ENCODE measurements at places on chromosomes 7 and 10.

DNA sequence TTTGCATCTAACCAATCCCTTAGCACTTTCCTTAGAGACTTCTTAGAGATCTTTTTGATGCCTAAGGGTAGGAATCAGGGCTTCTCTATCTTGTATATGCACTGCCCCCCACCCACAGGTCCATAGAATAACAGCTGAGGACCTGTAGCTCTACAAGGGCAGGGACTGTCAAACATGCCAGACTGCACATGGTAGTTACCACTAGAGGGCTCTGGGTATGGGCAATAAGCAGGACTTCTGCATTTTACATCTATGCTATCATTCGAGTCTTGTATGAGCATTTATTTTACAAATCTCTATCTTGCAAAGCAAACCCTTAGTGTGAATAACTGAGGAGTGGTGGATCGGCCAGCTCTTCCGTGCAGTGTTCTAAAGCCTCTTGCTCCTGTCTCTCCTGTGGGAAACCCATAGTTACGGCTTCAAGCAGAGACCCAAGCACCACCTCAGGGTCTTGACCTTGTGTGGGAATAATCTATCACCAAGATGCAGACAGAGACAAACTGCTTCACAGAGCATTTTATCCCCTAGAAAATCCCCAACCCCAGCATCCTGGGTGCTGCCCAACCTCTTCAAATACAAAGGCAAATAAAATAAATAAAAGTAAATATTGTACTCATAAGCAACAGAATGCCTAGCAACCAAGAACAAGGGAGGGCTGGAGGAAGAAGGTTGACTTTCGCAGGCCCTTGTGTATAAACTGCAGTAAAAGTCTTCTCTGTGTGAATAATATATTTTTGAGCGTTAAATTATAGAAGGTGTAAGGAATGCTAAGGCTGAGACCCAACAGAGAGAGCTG is 219.3 kb downstream of the WDR11 start:
- H3K27me3 ChIP-seq = no peaks in the 10 kb centered on the region
- peaks cover 4% of the 10 kb centered on the region for H3K4me1 ChIP-seq
- no peak for DNase-seq
- no peak overlapping the region for H3K27ac ChIP-seq
- no peaks in the 10 kb centered on the region for H3K36me3 ChIP-seq

DNA sequence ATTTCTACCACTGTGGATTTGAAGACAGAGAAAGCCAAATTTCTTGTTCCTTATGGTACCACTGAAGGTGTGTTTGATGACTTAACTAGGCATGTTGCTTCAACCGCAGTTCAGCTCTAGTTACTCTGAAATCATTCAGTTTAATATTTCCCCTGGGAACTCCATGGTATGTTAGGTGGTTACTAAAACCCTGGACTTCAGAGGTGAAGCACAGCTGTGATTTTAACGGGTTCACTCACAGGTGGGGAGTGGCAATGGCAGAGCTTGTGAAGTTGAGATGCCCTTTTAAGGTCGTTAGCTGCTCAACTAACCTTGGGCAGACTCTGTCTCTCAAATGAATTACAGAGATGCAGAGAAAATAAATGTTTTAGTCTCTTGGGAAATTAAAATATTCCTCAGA is 163.6 kb upstream of the PHYHIPL start:
- no peak overlapping the region for H3K4me3 ChIP-seq
- no peaks in the 10 kb centered on the region for H3K27me3 ChIP-seq
- H3K27ac ChIP-seq = no peak overlapping the region
- no peaks in the 10 kb centered on the region for H3K36me3 ChIP-seq
- no peak for DNase-seq

- no peak overlapping the region for H3K4me3 ChIP-seq
- no peak for DNase-seq
- H3K4me1 ChIP-seq = no peaks in the 10 kb centered on the region
- H3K36me3 ChIP-seq = no peaks in the 10 kb centered on the region
- no peak overlapping the region for H3K27ac ChIP-seq
Measured at GRCh38 chr10:80730522-80730921, 192.8 kb downstream of the SH2D4B start.

GRCh38 chr7:129926618-129927017 is 26.1 kb downstream of the UBE2H start:
- DNase-seq = no peak
- H3K4me1 ChIP-seq = peaks cover 15% of the 10 kb centered on the region
- no peak overlapping the region for H3K4me3 ChIP-seq
- H3K27me3 ChIP-seq = no peaks in the 10 kb centered on the region
- peaks cover 14% of the 10 kb centered on the region for H3K36me3 ChIP-seq
- no peak overlapping the region for H3K27ac ChIP-seq

- H3K4me1 ChIP-seq = peaks cover 8% of the 10 kb centered on the region
- no peak for DNase-seq
- no peak overlapping the region for H3K27ac ChIP-seq
- H3K36me3 ChIP-seq = no peaks in the 10 kb centered on the region
- H3K4me3 ChIP-seq = no peak overlapping the region
- H3K27me3 ChIP-seq = peaks cover 2% of the 10 kb centered on the region
Measured at GRCh38 chr7:128876978-128877755, 14.5 kb downstream of the ATP6V1F start.

GRCh38 chr7:105934572-105935185 is 28.4 kb upstream of the CDHR3 start:
- H3K4me1 ChIP-seq = peaks cover 4% of the 10 kb centered on the region
- peaks cover 13% of the 10 kb centered on the region for H3K27me3 ChIP-seq
- no peak overlapping the region for H3K27ac ChIP-seq
- H3K36me3 ChIP-seq = no peaks in the 10 kb centered on the region

- peak; percentile 44 for DNase-seq
- H3K27me3 ChIP-seq = no peaks in the 10 kb centered on the region
- peak overlapping the region; percentile 96 for H3K27ac ChIP-seq
- H3K4me3 ChIP-seq = peak overlapping the region; percentile 99
- H3K36me3 ChIP-seq = peaks cover 51% of the 10 kb centered on the region
- peaks cover 30% of the 10 kb centered on the region for H3K4me1 ChIP-seq
Measured at GRCh38 chr7:5525271-5526099, 101.9 kb upstream of the TNRC18 start.

GRCh38 chr10:70130878-70131559 is 1.6 kb downstream of the AIFM2 start:
- H3K27ac ChIP-seq = no peak overlapping the region
- H3K4me3 ChIP-seq = no peak overlapping the region
- DNase-seq = no peak
- no peaks in the 10 kb centered on the region for H3K27me3 ChIP-seq

DNA sequence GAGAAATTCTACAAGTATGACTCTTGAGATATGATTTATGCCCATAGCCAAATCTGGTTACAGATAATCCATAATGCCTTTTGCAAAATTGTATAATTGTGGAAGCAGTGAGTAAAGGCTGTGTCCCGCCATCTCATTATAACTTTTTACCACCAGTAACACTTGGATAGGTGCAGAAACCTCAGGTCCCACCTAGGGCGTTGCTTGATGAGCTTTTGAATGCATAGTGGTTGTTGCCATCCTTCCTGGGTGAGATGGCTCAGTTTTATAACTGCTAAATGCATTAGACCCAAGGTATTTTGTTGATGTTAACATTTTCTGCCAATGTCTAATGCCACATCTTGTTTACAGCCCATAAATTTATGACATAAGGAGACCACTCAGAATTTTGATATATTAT is 42.9 kb downstream of the CFAP58 start:
- no peak overlapping the region for H3K27ac ChIP-seq
- H3K27me3 ChIP-seq = peaks cover 32% of the 10 kb centered on the region
- no peaks in the 10 kb centered on the region for H3K36me3 ChIP-seq
- no peak overlapping the region for H3K4me3 ChIP-seq
- peaks cover 2% of the 10 kb centered on the region for H3K4me1 ChIP-seq

- H3K27me3 ChIP-seq = no peaks in the 10 kb centered on the region
- DNase-seq = no peak
- no peak overlapping the region for H3K27ac ChIP-seq
- peaks cover 13% of the 10 kb centered on the region for H3K4me1 ChIP-seq
Measured at GRCh38 chr10:123027861-123028260, 19.1 kb downstream of the ACADSB start.

DNA sequence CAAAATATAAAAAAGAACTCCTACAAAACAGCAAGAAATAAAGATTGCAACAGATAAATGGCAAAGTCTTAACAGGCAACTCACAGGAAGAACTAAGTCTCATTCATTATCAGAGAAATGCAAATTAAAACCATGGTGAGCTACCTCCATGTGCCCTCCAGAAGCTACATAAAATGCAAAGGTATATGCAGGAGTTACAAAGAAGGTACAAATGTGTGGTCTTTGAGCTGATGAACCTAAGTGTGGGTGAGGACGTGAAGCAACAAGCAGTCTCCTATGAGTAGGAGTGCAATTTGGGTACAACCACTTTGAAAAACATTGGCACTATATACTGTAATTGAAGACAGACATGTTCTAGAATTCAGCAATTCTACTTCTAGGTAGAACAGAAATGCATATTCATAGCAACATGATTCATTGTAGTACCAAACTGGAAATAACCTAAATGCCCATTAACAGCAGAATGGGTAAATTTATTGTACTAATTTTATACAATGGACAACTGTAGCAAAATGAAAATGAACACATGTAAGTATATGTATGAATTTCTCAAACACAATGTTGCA is 61.6 kb upstream of the KCNMA1 start:
- DNase-seq = no peak
- H3K4me1 ChIP-seq = no peaks in the 10 kb centered on the region
- no peaks in the 10 kb centered on the region for H3K36me3 ChIP-seq
- H3K4me3 ChIP-seq = no peak overlapping the region
- H3K27ac ChIP-seq = no peak overlapping the region

GRCh38 chr10:31073211-31073610 is 41.5 kb upstream of the ZNF438 start:
- no peak overlapping the region for H3K4me3 ChIP-seq
- no peak overlapping the region for H3K27ac ChIP-seq
- H3K27me3 ChIP-seq = peaks cover 30% of the 10 kb centered on the region
- H3K4me1 ChIP-seq = no peaks in the 10 kb centered on the region

- H3K36me3 ChIP-seq = no peaks in the 10 kb centered on the region
- peaks cover 35% of the 10 kb centered on the region for H3K27me3 ChIP-seq
- H3K4me1 ChIP-seq = no peaks in the 10 kb centered on the region
Measured at GRCh38 chr10:113619401-113619800, 44.4 kb downstream of the NRAP start.

GRCh38 chr7:116271161-116271913 is 61.0 kb downstream of the TES start:
- H3K4me1 ChIP-seq = peaks cover 2% of the 10 kb centered on the region
- no peak for DNase-seq
- peaks cover 39% of the 10 kb centered on the region for H3K27me3 ChIP-seq
- H3K36me3 ChIP-seq = no peaks in the 10 kb centered on the region

DNA sequence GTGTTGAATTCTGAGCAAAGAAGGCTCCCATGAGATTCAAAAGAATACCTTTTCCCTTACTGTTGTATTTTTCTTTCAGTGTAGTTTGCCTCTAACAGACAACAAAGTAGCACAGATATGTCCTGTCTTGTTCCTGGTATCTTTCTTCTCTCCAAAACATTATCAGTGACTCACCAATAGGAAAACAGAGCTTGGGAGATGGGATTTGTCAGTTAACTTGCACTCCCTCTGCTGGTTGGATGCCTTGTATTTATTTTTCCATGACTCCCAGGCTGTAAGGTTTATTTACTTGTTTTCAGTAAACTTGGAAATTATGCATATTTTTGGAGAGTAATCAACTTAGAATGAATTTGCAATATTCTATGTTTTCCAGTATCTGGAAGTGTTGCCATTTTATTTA is 129.7 kb downstream of the SAMD9 start:
- peaks cover 7% of the 10 kb centered on the region for H3K27me3 ChIP-seq
- DNase-seq = no peak
- no peak overlapping the region for H3K4me3 ChIP-seq
- H3K4me1 ChIP-seq = no peaks in the 10 kb centered on the region

DNA sequence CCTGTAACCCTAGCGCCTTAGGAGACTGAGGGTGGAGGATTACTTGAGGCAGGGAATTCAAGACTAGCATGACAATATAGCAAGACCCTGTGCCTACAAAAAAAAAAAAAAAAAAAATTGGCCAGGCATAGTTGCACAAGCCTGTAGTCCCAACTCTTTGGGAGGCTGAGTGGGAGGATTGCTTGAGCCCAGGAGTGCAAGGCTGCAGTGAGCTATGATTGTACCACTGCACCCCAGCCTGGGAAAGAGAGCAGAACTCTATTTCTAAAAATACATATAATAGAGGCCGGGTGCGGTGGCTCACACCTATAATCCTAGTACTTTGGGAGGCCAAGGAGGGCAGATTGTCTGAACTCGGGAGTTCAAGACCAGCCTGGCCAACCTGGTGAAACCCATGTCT is 10.2 kb upstream of the SORBS1 start:
- no peak for DNase-seq
- no peak overlapping the region for H3K4me3 ChIP-seq
- H3K4me1 ChIP-seq = no peaks in the 10 kb centered on the region

DNA sequence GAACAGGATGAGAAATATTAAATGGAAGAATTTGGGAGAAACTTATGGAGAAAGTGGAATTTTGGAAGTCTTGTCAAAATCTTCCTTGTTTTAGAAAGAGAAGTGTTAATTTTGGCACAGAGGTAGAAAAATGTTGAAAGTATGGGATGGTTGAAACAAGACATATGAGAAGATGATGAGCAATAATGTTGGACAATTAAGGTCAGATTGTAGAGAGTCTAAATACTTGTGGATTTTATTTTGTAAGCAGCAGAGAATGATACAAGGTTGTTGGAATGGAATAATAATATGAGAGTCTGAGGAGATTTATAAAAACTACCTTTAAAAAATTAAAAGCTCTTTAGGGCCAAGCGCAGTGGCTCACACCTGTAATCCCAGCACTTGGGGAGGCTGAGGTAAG is 34.6 kb downstream of the PHTF2 start:
- no peaks in the 10 kb centered on the region for H3K27me3 ChIP-seq
- no peak for DNase-seq
- H3K27ac ChIP-seq = peak overlapping the region; percentile 41
- peaks cover 33% of the 10 kb centered on the region for H3K36me3 ChIP-seq
- H3K4me1 ChIP-seq = peaks cover 64% of the 10 kb centered on the region
- no peak overlapping the region for H3K4me3 ChIP-seq

DNA sequence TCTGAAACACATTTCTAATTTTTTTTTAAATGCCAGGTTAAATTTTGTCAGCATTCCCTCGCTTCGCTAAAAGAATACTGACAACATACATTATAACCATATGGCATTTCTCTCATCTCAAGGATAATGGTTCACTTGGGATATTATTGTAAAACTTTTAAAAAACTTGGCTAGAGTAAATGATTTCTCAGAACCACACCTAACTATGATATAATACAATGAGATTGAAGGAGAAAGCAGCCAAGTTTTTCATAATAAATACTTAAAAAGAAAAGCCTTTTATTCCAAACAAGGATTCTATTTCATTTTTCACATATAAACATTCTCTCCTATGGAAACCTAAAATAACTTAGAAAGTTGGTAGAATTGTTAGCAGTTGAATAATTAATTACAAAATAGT is 413.9 kb downstream of the HGF start:
- no peaks in the 10 kb centered on the region for H3K36me3 ChIP-seq
- H3K27ac ChIP-seq = no peak overlapping the region
- H3K4me1 ChIP-seq = no peaks in the 10 kb centered on the region
- no peak for DNase-seq
- no peaks in the 10 kb centered on the region for H3K27me3 ChIP-seq

All from activated CD4-positive, alpha-beta memory T cell treated with anti-CD3 and anti-CD28 coated beads, Interleukin-2, amount 10 ng/mL, durations not matched to agents 7 days and 5 days (primary cell).